ENCODE measurements at places on chromosomes 7 and 10.

DNA sequence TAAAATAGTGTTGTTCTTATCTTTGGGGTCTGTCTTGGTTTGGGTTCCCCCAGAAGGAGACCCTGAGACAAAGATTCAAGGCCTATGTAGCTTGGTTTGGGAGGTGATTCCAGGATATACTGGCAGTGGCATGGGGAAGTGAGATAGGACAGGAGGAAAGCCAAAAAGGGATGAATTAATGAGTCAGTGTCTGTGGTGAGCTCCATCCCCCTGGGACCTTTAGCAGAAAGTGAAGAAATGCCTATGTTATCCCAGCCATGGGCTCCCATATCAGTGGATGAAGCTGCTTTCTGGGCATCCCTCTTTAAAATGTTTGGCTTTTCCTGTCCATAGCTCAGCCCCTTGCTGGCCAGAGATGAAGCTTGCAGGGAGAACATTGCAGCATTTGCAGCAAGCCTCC is 217.0 kb upstream of the CTBP2 start:
- no peak for DNase-seq

GRCh38 chr7:25812086-25812850 is 339.7 kb upstream of the NFE2L3 start:
- no peak for DNase-seq

- DNase-seq, result no peak
These were observed 4.2 kb downstream of the WDR86 start for GRCh38 chr7:151405588-151405987.

DNA sequence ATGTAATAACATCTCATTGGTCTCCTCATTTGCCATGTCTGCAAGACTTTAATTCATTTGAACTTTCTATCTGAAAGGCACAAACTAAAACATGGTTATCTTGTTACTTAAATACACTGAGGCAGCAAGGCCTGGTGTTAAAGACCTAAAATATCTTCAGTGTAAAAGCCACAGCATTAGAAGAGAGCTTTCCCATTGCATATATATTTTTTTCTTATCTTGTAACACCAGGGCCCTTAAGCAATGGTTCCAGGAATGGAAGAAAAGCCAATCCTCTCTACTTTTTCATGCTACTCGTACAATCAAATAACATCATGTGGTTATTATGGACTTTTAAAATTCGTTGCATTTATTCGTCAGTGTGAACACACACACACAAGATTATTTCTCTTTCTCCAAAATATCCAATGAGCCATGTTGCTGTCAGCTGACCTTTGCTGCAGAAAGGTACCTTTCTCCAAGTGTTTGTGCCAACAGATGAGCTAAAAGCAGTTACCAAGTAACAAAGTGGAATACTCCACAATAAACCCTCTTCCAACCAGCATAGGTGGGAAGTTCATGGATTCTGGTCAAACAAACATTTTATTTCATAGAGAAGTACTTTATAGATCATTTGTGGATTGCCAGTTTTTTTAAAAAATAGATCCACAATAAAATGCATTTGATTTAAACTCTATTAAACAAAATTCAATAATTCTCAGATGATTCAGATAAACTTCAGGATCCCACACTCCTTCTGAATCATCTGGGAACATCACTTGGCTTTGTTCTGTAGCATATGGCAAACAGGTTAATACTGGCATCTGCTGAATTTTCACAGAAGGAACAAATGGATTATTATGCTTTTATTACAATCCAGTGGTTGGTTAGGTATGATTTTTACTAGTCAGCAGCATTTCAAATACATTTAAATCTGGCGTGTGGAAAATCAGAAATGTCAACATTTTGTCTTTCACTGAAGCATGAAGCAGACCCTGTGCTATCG is 63.3 kb upstream of the AGBL3 start:
- DNase-seq, result no peak

GRCh38 chr7:153034791-153035190 is 275.2 kb downstream of the ACTR3B start:
- DNase-seq, result no peak

GRCh38 chr10:105585753-105586152 is 944.7 kb downstream of the SORCS3 start:
- no peak for DNase-seq

DNA sequence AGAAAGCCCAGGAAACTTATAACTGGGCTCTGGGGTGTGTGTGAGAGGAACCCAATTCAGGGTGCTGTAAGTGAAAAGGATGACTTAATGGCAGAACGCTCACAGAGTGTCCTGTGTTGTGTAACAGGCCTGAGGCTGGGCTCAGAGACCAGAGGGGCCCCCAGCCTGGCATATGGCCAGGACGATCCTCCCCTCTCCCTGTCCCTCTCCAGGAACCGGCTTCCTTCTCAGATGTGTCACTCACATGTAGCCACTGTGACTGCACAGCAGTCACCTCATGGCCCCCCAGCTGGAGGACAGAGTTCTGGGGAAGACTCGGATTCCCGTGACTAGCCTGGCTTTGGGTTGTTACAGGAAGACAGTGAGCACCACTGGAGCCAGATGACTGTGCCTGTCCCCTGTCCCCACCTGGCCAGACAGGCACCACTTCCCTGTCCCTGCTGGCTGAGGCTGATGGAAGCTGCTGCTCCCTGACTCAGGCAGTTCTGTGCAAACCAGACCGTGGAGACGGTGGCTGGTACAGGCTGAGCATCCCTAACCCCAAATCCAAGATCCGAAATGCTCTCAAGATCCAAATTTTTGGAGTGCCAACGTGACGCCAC is 220.5 kb downstream of the MLLT10 start:
- DNase-seq, result no peak

GRCh38 chr7:154372011-154372601 is 319.9 kb downstream of the DPP6 start:
- DNase-seq, result no peak

DNA sequence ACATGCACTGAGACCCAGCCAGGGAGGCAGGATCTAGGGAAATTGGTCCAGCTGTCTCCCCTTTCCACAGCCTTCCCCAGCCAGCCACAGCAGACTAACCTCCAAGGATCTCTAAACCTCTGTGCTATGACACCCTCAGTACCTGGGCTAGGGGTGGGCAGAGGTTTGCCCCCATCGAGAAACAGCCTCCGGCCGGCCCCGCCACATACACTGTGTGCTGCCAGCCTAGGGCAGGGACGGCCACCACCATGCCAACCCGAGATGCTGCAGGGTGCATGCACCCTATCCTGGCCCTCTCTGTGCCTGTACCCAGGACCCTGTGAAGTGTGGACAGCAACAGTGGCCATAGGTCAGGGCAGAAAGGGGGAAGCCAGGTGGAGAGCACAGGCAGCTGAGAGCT is 58.1 kb downstream of the PARP12 start:
- no peak for DNase-seq

DNA sequence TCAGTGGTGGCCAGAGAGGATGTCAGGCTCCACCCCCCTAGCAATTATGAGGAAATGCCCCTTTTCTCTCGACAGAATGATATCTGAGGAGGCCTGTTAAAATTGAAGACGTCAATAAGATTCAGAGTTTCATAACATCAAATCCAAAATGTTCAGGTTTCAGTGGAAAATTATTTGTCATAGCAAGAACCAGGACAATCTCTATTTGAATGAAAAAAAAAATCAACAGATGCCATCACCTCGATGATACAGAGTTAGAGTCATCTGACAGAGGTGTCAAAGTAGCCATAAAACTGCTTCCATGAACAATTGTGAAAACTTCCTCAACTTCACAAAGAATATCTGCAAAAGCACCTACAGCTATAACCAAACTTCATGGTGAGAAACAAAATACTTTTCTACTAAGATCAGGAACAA is 7.7 kb downstream of the TMEM273 start:
- no peak for DNase-seq

DNA sequence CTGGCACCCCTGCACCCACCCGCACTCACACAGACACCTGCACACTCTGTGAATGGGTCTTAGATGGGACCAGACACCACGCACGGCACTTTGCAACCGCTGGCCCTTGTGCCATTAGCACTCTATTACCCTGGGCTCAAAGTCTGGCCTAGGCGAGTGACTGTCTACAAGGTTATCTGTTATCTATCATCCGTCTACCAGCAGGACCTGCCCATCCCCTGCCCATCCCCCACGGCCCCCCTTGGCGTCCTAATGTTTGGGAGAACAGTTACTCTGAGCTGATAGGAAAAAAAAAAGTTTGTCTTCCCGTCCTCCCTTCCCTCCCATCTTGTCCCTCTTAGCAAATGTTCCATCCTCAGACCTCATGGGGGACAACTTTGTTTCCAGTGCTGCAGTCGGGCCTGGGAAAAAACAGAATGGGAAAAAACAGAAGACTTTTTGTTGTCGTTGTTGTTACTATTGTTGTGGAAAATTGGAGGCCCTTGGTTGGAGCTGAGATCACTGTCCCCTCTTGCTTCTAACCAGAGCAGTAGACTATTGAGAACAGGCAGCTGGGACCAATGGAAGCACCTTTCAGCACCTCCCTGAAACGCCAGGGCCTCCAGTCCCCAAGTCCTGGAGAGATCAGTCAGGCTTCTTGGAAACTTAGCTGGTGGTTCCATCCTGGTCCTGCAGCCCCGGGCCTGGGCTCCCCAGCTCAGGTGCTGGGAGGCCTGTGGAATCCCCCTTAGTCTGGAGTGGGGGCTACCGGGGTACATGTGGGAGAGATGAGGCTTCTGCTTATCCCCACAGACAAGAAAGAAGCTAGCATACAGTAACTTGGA is 12.2 kb downstream of the UNCX start:
- no peak for DNase-seq

- DNase-seq, result no peak
These were observed 25.0 kb upstream of the ADD3 start for GRCh38 chr10:109982812-109983211.

DNA sequence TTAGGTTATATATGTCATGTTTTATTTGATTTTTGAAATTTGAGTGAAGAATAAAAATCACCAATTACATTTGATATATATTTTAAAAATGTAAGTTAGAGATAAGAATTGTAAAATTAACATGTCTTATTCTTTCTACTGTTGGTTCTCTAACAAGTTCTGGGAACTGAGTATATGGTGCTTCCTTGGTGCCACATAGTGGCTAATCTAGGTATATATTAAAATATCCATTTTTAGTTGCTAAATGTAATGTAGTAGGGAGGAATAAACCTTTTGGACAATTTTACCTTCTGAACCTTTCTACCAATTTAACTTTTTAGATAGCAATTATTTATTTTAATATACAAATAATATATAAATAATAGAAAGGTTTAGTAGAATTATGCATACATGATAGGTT is 17.5 kb downstream of the CFAP69 start:
- peak; percentile 13 for DNase-seq

DNA sequence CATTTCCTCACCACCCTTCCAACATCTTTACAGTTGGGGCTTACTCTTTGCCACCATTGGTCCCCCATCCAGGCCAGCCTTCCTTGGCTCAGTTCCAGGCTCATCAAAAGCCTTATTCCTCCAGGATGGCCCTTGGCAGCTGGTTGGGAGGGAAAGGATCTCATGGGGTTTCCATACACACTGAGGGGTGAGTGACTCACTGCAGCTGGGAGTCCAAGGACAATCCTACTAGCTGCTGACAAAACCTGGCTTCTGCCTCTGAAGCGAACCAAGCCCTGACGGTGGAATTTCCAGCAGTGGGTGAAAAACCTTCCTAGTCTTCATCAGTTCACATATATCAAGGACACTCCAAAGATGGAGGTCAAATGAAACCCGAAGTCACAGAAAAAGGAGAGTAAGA is 22.9 kb downstream of the CRHR2 start:
- DNase-seq, result no peak

DNA sequence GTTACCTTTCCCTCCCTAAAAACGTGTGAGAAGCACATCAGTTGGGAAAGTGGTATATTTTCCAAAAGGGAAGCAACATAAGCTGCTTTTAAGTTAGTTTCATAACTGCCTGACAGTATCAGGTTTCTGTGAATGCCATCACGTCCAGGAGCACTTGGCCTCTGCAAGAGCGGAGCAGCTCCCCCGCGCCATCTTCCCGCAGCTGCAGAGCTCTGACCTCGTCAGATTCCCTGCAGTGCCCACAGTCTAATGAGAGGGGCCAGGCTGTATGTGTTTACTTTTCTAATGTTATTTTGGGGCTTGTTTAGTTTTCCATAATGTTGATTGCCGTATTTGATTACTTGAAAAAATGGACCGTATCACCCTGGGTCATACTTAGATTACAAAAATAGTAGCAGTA is 74.2 kb downstream of the MGMT start:
- DNase-seq, result no peak

- no peak for DNase-seq
These were observed 534.8 kb upstream of the MGMT start for GRCh38 chr10:128932071-128932820.

DNA sequence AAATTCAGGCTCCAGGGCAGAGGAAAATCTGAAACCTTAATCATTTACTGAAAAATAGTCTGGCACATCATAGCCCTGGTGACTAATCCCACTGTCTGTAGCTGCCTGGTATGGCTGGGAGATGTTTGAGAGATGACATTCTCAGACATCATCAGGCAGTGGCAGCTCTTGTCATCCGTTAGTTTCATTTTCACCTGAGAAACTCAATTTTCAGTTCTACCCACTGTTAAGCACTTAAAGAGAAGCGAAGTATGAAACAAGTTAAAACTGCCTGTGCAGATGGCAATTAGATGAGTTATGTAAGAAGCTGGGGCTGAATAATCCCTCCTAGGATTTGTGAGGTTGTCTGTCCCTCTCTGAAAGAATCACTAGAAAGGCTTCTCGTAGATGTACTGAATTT is 150.2 kb downstream of the NSUN6 start:
- no peak for DNase-seq

GRCh38 chr10:128526791-128527375 is 400.7 kb upstream of the MKI67 start:
- DNase-seq, result no peak

GRCh38 chr7:97118306-97118917 is 914 bp downstream of the SDHAF3 start:
- no peak for DNase-seq

DNA sequence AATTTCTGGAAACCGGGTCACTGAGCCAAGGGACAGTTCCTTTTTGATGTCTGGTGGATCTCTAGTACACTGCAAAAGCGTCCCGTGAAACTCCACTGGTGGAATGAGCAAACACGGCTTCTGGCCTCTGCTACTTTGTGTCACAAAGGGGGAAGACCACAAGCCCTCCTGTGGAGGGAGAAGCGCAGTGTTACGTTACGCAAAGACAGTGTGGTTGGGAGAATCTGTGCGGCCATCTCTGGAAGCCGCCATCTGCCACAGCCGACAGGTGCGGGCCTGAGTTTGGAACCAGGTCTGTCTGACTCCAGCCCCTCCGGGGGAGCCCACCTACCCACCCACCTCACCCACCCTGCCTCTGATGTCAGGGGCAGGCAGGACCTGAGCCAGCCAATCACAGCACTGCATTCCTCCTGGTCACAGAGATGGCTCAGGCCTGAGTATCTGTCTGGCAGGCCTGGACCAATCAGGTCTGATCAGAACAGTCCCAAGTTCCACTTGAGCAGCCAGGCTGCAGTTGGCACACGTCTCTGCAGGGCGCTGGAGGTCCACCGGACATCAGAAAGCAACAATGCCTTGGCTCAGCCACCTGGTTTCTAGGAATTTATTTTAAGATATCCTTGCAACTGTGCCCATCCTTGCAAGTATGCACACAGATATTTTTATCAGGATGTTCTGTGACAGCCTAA is 3.0 kb upstream of the CYP2W1 start:
- DNase-seq, result no peak

- no peak for DNase-seq
These were observed 860 bp downstream of the IQUB start for GRCh38 chr7:123533553-123533917.

GRCh38 chr10:16915300-16915699 is 98.1 kb upstream of the RSU1 start:
- DNase-seq, result no peak

- DNase-seq, result no peak
These were observed 8.3 kb upstream of the LOXL4 start for GRCh38 chr10:98276311-98276710.

All from NCI-H2029 (cell line).